ENCODE measurements at places on chromosomes 13 and 19. TPM values are rescaled to one million over a fixed set of nuclear protein-coding genes. Genes with fewer than 3 reads are reported as not detected.

DNA sequence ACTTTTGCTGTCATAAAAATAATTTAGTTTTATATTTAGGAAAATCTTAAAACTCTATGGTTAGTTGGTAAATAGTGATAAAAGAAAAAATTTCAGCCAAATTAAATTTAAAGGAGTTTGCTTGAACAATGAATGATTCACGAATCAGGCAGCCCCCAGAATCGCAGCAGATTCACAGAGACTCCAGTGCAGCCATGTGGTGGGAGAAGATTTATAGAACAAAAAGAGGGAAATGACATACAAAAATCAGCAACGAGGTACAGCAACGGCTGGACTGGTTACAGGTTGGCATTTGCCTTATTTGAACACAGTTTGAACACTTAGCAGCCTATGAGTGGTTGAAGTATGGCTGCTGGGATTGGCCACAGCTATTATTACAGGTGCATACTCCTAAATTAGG lies 96.4 kb upstream of the MYCBP2 start:
- DNase-seq = no peak

DNA sequence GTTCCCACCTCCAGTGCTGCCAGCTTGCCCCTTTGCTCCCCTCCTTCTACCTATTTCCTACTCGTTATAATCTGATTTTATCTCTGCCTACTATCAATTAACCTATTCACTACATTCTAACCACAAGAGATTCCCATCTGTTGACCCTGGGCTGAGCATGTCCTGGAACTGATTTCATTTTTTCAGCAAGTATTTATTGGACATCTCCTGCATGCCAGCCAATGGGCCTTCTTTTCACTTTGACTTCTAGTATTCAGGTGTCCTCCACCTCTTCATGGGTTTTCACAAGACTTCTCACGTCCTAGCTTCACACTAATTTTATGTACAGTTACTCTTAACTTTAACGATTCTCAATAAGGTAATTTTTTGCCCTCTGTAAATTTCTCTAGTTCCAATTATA lies 282.7 kb upstream of the KLHL1 start:
- no peak for DNase-seq

- no peak for DNase-seq
These were observed 88.3 kb downstream of the DOCK9 start for GRCh38 chr13:98889419-98890085.

DLL3 gene
- 2.1 TPM for total RNA-seq

CACNG6 gene
- not detected for total RNA-seq
